ENCODE measurements at places on chromosomes 7 and 10.
A peak's percentile ranks its signal among the peaks of the same experiment; 100 is the strongest.

DNA sequence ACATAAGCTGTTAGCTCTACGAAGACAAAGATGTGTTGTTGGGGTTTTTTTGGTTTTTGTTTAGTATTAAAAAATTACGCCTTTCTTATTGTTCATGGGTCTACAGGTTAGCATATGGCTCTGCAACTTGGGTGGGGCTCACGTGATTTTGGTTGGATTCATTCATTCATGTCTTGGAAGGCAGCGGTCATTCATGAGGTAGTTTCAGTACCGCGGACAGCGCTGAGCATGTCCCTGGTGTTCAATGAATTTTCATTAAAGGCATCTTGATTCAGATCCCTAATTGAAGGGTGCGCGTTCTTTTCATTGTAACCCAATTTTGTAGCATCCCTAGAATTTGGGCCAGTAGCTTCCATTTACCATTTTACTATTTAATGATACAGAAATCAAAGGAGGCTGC lies 42.9 kb upstream of the TCERG1L start:
- no peak for DNase-seq

DNA sequence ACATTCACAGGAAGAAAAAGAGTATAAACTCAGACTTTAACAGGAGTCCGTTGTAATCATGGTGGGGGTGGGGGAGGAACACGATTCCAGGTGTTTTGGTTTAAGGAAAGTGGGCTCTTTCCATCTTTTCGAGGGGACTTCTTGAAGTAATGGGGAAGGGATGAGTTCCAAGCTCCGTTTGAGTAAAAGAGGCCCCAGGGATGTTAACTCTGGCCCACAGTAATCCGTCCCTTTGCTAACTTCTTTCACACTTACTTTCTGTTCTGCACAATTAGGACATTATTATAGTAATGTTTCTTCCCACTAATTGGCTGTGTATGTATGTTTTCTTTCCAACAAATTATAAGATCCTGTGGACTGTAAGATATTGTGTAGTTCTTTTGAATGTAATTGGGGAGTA lies 374.4 kb downstream of the BBS9 start:
- no peak for DNase-seq

GRCh38 chr7:52088008-52088901 lies 771.6 kb upstream of the COBL start:
- no peak for DNase-seq

DNA sequence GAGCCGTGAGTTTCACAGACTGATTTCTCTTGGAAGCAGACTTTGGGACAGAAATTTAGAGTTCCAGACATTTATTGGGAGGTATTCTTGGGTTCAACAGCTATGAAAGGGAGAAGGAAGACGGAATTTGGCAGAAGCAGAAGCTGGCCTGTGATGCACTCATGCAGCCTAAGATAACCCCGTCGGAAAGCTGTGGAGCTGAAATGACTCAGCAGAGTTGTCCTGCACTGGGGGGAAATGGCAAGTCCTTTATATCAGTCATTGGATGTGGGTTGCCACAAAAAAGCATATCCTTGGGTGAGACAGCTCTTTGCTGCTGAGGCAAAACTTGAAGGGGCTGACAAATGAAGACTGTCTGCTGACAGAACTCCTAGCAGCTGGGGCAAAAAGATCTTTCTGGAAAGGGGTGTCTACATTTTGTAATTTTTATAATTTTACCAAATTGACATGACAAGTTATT lies 11.5 kb upstream of the MICU1 start:
- no peak for DNase-seq

DNA sequence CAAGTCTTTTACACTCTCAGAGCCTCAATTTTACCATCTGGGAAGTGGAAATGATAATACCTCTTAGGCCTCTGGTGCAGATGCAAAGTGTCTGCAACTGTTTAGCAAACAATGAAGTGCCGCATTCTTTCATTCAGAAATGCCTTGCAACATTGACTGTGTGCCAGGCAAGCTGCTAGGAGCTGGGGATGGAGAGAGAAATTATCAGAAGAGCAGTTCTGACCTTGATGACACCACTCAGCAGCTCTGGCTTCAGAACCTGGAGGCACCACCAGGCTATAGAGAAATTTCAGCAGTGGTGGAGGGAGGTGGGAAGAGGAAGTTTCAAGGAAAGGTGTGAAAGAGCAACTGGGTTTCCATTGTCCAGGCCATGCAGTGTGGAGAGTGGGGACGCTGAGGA lies 78.1 kb upstream of the HABP2 start:
- no peak for DNase-seq

GRCh38 chr10:88840881-88841280 lies 10.8 kb downstream of the ANKRD22 start:
- no peak for DNase-seq

DNA sequence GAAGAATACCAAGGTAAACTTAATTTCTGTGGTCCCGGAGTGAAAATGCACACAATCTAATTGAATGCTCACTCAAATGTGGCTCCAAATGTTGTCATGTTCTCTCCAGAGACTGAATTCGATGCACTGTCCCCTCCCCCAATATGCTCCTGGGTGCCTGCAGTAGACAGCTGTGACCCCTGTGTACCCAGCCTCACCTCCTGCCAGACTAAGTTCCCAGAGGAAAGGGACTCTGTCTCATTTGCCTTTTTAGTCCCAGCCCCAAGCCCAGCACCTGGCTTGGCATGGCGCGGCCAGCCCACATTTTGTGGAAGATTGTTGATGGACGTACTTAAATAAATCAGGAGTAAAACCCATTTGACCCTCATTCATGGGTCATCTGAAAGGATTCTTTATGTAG lies 21.8 kb upstream of the FIGNL1 start:
- no peak for DNase-seq

DNA sequence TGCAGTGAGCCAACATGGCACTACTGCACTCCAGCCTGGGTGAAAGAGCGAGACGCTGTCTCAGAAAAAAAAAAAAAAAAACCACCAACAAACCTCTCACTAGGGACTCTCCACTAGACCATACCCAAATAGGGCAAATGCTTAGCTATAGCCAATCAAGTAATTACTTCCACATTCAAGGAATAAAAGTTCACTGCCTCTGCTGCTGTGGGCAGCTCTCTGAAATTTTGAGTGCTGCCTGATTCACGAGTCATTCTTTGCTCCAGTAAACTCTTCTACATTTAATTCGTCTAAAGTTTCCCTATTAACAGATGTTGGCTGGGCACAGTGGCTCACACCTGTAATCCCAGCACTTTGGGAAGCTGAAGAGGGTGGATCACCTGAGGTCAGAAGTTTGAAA lies 4.7 kb upstream of the NRBF2 start:
- no peak for DNase-seq

GRCh38 chr7:84389242-84389641 lies 194.7 kb upstream of the SEMA3A start:
- DNase-seq: no peak

GRCh38 chr10:128047351-128047750 lies 78.9 kb downstream of the MKI67 start:
- DNase-seq: peak; percentile 52
